ENCODE measurements at places on chromosomes 12 and 14. TPM values are rescaled to one million over a fixed set of nuclear protein-coding genes. Genes with fewer than 3 reads are reported as not detected.
A peak's percentile ranks its signal among the peaks of the same experiment; 100 is the strongest.

- H3K27me3 ChIP-seq, result peaks cover 50% of the 10 kb centered on the region
- peak; percentile 45 for DNase-seq
- no peaks in the 10 kb centered on the region for H3K36me3 ChIP-seq
- H3K4me3 ChIP-seq, result peak overlapping the region; percentile 76
- no peak overlapping the region for H3K27ac ChIP-seq
- H3K4me1 ChIP-seq, result peaks cover 13% of the 10 kb centered on the region
Observed at GRCh38 chr12:95790917-95791849, 619 bp upstream of the NTN4 start.

DNA sequence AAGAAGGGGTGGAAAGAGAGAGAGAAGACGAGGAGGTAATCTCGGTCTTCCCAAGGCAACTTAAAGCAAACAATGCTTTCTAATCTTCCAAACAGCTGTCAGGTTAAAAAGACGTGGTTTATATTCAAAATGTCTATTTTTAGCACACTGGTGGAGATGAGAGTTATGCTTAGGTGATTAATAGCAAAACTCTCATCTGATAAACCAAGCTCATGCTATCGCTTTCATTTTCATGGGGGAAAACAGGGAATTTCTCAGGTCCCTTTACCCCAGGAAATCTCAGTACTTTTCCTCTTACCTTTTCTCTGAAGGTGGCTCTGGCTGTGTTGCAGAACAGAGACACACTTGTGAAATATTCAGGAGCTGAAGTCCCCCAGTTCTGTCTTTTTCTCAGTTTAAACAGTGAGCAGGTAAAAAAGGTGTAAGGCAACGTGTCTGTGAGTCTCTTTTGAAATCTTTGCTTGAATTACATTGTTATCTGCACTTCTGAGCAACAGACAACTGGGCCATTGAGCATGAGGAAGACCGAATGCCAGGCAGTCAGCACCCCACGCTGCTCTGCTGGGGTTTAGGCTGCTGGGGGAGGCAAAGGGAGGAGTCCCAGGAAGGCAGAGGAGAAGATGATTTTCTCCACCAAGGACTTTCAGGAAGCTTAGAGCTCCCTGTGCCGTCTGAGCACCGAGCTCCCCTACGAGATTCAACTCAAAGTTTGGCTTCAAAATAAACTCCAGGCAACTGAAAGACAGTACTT lies 759.3 kb downstream of the BCL11B start:
- DNase-seq, result no peak
- peaks cover 40% of the 10 kb centered on the region for H3K4me1 ChIP-seq
- peak overlapping the region; percentile 30 for H3K4me3 ChIP-seq
- no peaks in the 10 kb centered on the region for H3K36me3 ChIP-seq

DNA sequence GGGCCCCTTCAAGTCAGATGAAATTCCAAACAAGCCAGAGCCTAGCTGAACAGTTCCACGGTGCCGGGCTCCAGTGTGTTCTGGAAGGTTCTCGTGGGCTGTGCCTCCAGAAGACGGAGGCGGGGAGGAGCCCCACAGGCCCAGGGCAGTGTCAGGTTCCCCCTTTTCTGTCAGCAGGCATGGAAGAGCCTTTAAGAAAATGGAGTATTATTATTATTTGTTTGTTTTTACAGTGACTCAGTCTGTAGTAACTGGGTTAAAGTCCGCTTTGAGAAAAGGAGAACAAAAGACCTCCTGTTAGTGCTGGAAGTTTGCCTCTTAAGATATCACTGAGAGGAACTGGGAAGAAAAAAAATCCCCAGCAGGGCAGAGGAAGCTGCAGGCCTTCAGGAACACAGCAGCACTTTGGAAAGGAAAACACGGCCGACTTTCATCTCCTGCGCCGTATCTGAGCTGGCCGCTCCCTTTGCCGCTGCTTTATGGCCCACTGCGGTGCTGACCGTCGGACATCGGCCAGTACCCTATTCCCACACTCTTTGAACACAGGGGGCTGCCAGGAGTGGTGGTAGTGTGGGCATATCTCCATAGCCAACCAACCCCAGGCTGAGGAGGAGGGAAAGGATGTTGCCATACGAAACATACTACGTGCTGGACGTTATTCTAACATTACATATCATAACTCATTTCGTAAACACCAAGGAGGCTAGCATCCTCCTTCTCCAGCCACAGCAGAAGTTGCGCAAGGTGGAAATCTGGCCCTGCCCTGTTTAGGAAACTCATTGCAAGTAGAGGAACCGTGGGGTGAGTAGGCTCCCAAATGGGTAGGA lies 194.0 kb downstream of the ZFP36L1 start:
- no peaks in the 10 kb centered on the region for H3K27me3 ChIP-seq
- no peak overlapping the region for H3K4me3 ChIP-seq
- peaks cover 7% of the 10 kb centered on the region for H3K4me1 ChIP-seq
- no peak for DNase-seq
- no peaks in the 10 kb centered on the region for H3K36me3 ChIP-seq

Gene TMEM233
- total RNA-seq, result not detected

GRCh38 chr12:84891106-84891838 lies 21.3 kb downstream of the SLC6A15 start:
- no peak overlapping the region for H3K4me3 ChIP-seq
- no peak overlapping the region for H3K27ac ChIP-seq
- DNase-seq, result no peak

DNA sequence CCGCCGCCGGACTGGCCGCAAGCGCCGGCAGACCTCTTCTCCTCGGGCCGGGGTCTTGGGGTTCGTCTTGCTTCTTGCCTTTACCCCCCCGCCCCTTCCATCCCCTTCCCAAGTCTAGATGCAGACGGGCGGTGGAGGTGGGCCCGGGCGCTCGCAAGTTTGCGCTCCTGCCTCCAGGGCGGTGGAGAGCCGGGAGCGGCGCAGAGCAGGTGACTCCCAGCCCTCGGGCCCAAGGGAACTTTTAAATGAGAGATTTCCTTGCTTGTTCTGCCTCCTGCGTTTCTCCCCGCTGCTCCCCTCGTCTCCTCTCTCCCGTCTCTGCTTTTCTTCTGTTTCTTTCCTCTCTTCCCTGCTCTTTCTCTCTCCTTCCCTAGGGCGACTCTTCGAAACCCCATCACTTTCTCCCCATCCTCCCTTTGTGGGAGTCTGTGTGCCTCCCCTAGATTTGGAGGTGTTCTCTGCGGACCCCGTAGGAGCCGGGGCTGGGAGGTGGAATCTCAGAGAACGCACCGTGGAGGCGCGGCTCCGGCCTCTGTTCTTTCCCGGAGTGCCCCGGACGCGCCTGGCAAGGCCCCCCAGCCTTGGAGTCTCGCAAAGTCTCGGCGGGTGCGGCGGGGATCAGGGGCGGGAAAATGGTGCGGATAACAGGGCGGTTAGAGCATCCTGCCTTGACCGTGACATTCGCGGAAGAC lies 114.7 kb upstream of the MYL2 start:
- peaks cover 49% of the 10 kb centered on the region for H3K27me3 ChIP-seq
- H3K27ac ChIP-seq, result no peak overlapping the region
- H3K4me1 ChIP-seq, result peaks cover 21% of the 10 kb centered on the region
- H3K36me3 ChIP-seq, result no peaks in the 10 kb centered on the region

DNA sequence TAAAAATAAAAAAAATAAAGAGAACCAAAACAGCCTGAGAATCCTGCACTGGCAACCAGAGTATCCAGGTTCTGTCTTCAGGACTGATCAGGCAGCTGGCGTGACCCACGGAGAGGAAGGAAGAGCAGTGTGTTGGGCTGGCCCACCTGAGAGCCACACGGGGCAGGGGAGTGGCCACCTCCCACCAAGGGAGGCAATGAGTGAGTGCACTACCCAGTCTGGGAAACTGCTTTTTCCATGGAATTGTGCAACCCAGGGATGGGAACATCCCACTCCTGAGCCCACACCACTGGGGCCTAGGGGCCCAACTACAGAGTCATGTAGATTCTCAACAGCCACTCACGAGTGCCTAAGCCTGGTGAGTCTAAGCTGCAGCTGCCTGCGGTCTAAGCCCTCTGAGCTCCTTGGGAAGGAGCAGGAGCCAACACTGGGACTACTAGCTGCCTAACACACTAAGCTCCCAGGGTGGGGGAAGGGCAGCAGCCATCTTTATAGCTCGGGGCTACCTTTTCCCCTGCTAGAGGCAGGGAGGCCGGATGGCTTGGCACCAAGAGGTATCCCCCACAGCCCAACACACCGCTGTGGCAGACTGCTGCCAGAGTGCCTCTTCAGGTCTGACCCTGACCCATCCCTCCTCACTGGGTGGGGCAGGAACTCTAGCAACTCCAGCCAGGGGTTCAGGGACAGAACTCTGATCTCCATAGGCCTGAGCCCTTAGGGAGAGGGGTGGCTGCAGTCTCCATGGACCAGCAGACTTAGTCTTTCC lies 610.9 kb downstream of the RERGL start:
- peaks cover 1% of the 10 kb centered on the region for H3K36me3 ChIP-seq
- DNase-seq, result no peak
- no peak overlapping the region for H3K4me3 ChIP-seq
- no peaks in the 10 kb centered on the region for H3K27me3 ChIP-seq

Gene KRT78
- total RNA-seq, result not detected

GRCh38 chr12:33587784-33588712 lies 148.4 kb upstream of the SYT10 start:
- H3K27ac ChIP-seq, result no peak overlapping the region
- peaks cover 2% of the 10 kb centered on the region for H3K27me3 ChIP-seq
- DNase-seq, result no peak

Gene GPX2
- total RNA-seq, result not detected

DNA sequence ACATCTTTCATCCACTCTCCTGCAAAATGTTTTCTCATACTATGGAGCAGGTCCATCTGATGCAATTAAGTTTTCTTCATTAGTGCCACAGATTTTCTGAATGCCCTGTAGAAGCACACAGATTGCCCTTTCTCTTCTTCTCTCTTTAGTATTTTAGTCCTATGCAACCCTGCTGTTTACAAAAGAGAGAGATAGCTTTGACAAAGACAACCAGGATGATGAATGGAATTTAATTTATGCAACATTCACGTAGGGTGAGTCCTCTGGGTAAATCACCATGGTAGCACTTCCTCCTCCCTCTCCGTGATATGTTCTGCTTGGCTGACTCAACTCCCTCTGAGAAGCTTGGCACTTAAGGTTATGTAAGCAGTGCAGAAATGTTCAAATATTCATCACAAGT lies 400.9 kb upstream of the PDE3A start:
- H3K36me3 ChIP-seq, result no peaks in the 10 kb centered on the region
- no peaks in the 10 kb centered on the region for H3K27me3 ChIP-seq
- H3K4me1 ChIP-seq, result no peaks in the 10 kb centered on the region
- no peak overlapping the region for H3K4me3 ChIP-seq

GRCh38 chr12:50195832-50196231 lies 28.7 kb upstream of the CERS5 start:
- no peak for DNase-seq
- H3K27me3 ChIP-seq, result no peaks in the 10 kb centered on the region
- H3K4me3 ChIP-seq, result no peak overlapping the region
- no peaks in the 10 kb centered on the region for H3K4me1 ChIP-seq
- peaks cover 11% of the 10 kb centered on the region for H3K36me3 ChIP-seq

Gene NGB
- total RNA-seq, result not detected

Gene OR6C2
- not detected for total RNA-seq

- H3K27me3 ChIP-seq, result peaks cover 23% of the 10 kb centered on the region
- H3K4me3 ChIP-seq, result no peak overlapping the region
- H3K27ac ChIP-seq, result no peak overlapping the region
- peaks cover 2% of the 10 kb centered on the region for H3K4me1 ChIP-seq
- no peaks in the 10 kb centered on the region for H3K36me3 ChIP-seq
Observed at GRCh38 chr12:113638460-113638775, 166.7 kb upstream of the LHX5 start.

Gene SP7
- total RNA-seq, result not detected

DNA sequence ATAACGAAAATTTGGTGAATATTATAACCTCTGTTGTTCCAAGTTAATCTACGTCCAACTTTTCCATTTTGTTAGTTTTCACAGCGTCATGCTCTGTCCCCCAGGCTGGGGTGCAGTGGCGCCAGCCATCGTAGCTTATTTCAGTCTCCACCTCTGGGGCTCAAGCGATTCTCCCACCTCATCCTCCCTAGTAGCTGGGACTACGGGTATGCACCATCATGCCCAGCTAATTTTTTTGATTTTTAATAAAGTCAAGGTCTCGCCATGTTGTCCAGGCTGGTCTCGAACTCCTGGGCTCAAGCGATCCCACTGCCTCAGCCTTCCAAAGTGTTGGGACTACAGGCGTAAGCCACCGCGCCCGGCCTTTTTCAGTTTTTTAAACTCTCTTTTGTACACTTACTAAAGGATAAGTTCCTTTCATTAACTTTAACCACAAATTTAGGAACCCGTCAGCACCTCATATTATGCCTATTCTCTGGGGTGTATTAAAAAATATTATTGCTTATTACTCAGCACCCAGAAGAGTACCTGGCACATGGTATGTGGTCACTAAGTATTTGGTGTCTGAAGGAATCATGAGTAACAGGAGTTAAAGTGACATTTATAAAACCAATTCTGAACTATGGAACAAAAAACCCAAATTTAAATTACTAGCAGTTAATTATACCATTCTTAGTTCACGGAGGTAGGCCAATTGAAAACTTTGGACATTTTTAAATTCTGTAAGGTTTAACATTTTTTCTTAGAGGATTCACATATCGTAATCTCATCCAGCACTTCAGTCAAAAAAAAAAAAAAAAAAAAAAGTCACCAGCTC lies 925 bp upstream of the MIPOL1 start:
- no peak overlapping the region for H3K27ac ChIP-seq
- no peaks in the 10 kb centered on the region for H3K36me3 ChIP-seq
- peaks cover 11% of the 10 kb centered on the region for H3K4me1 ChIP-seq
- H3K27me3 ChIP-seq, result peaks cover 21% of the 10 kb centered on the region
- no peak for DNase-seq

Gene TCTN2
- total RNA-seq, result 3.0 TPM

DNA sequence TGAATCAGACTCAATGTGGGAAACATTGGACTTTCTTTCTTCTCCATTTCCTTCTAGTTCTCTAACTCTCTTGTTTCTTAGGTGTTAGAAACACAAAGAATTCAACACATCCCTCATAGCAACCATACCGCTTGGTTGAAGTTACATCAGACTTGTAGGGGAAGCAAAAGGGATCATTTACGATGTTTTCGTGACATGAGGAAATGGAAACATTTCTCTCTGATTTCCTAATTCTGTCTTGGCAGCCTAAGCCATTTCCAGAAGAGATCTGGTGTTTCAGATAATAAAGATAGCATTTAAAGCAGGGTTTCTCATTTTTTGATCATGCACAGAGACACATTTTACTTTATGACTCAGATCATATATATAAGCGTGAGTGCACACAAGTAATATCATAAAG lies 202.0 kb downstream of the TMEM132C start:
- DNase-seq, result no peak
- peaks cover 8% of the 10 kb centered on the region for H3K27me3 ChIP-seq
- no peaks in the 10 kb centered on the region for H3K36me3 ChIP-seq
- no peak overlapping the region for H3K4me3 ChIP-seq
- no peak overlapping the region for H3K27ac ChIP-seq

- H3K4me3 ChIP-seq, result no peak overlapping the region
- H3K27me3 ChIP-seq, result no peaks in the 10 kb centered on the region
- no peak for DNase-seq
- peaks cover 16% of the 10 kb centered on the region for H3K36me3 ChIP-seq
Observed at GRCh38 chr12:59636945-59637691, 41.3 kb downstream of the SLC16A7 start.

Gene ADAM21
- total RNA-seq, result 0.21 TPM

Gene SH2B3
- 21.3 TPM for total RNA-seq

Gene STXBP6
- not detected for total RNA-seq

GRCh38 chr14:62307844-62308243 lies 545.6 kb downstream of the SNAPC1 start:
- no peaks in the 10 kb centered on the region for H3K36me3 ChIP-seq
- no peak overlapping the region for H3K27ac ChIP-seq
- H3K4me1 ChIP-seq, result no peaks in the 10 kb centered on the region
- H3K27me3 ChIP-seq, result no peaks in the 10 kb centered on the region
